ENCODE measurements at places on chromosomes 3 and 15. TPM values are rescaled to one million over a fixed set of nuclear protein-coding genes. Genes with fewer than 3 reads are reported as not detected.

GRCh38 chr3:108486338-108486737 lies 24.1 kb downstream of the MYH15 start:
- peaks cover 12% of the 10 kb centered on the region for H3K4me1 ChIP-seq
- H3K4me3 ChIP-seq, result no peak overlapping the region
- no peaks in the 10 kb centered on the region for H3K36me3 ChIP-seq
- H3K27me3 ChIP-seq, result no peaks in the 10 kb centered on the region
- no peak overlapping the region for H3K27ac ChIP-seq

DNA sequence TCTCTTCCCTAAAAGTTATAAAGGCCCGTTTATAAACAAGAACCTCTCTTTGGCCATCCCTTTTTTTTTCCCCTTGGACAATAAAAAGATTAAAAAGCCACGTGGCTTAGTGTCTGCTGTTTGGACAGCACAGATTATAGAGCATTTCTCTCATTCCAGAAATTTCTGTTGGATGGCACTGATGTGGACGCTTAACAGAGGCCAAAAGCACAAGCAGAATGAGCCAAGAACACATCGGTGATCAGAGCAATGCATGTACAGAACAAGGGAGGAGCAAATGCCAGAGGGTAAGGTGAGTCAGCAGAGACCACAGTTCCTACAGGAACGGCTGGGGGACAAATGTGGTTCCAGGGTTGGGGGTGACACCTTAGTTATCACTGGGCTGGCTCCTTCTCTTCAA lies 30.3 kb upstream of the CTNNB1 start:
- no peak overlapping the region for H3K27ac ChIP-seq
- no peak overlapping the region for H3K4me3 ChIP-seq
- H3K36me3 ChIP-seq, result no peaks in the 10 kb centered on the region
- H3K4me1 ChIP-seq, result peaks cover 9% of the 10 kb centered on the region
- H3K27me3 ChIP-seq, result no peaks in the 10 kb centered on the region
- no peak for DNase-seq

GRCh38 chr15:92600856-92601255 lies 54.7 kb downstream of the FAM174B start:
- DNase-seq, result no peak
- H3K27ac ChIP-seq, result no peak overlapping the region
- H3K36me3 ChIP-seq, result no peaks in the 10 kb centered on the region
- H3K4me1 ChIP-seq, result no peaks in the 10 kb centered on the region

- H3K4me1 ChIP-seq, result peaks cover 28% of the 10 kb centered on the region
- H3K27ac ChIP-seq, result no peak within 1 kb of the TSS
- no peaks in the 10 kb centered on the region for H3K36me3 ChIP-seq
- H3K4me3 ChIP-seq, result peak within 1 kb of the TSS; percentile 82
Observed at GRCh38 chr15:65286704-65287519, at the start of gene PARP16. TSS of gene PARP16 (minus strand) at chr15:65286883. CDS start at chr15:65286426, 457 bp downstream.

GRCh38 chr3:100072326-100073048 lies 41.8 kb downstream of the FILIP1L start:
- DNase-seq, result no peak
- no peaks in the 10 kb centered on the region for H3K36me3 ChIP-seq
- H3K4me3 ChIP-seq, result no peak overlapping the region
- H3K27me3 ChIP-seq, result no peaks in the 10 kb centered on the region
- H3K4me1 ChIP-seq, result peaks cover 3% of the 10 kb centered on the region

- H3K27me3 ChIP-seq, result no peaks in the 10 kb centered on the region
- H3K27ac ChIP-seq, result no peak overlapping the region
- no peak for DNase-seq
- H3K36me3 ChIP-seq, result no peaks in the 10 kb centered on the region
Observed at GRCh38 chr3:193710286-193711165, 117.5 kb downstream of the OPA1 start.

DNA sequence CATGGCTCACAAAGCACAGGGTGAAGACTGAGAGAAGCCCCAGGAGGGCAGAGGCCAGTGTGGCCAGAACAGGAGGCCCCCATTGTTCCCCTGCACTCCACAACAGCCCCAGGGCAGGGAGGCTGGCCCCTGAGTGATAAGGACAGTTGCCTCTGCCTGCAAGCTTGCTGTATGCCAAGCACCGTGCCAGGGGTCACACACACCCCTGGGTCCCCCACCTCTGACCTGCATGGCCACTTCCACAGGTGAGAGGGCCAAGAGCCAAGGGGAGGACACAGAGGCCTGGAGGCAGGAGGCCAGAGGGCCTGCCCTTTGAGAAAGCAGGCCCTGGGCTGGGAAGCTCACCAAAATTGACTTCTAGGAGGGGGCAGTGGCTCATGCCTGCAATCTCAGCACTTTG lies 23.7 kb downstream of the ATRIP start:
- no peak for DNase-seq
- peaks cover 71% of the 10 kb centered on the region for H3K4me1 ChIP-seq
- peak overlapping the region; percentile 53 for H3K27ac ChIP-seq

The GNAT1 gene
- total RNA-seq, result not detected

The WDR93 gene
- not detected for total RNA-seq
